ENCODE measurements at places on chromosomes 1 and 21.

DNA sequence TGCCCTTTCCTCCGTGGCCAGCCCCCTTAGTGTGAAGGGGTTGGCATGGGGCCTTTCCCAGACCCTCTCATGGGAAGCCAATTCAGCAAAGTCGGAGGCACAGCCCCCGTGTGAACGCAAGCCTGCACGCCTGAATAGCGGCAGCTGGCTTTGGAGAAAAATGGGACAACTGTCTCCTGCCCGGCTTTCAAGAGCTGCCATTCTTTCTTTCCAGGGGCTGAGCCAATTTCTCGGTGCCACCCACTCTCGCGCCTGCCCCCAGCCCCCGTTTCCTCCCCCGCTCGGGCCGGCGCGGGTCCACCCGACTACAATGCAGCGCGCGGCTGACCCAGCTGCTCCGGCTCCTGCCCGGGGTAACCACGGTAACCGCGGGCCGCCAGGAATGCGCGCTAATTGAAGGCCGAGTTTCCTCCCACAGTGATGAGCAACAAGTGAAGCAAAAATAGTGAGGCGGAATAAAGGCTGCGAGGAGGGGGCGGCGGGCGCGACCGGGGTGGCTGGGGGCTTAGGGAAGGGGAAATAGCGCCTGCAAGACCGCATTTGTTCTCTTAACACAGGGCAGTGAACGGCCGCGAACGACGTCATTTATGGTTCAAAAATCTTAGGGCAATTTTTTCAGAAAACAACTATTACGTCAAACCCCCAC lies 27.8 kb downstream of the ILDR2 start:
- DNase-seq: peak; percentile 86

- DNase-seq: no peak
Measured at GRCh38 chr21:43207043-43207315, 38.2 kb downstream of the CRYAA start.

- no peak for DNase-seq
Measured at GRCh38 chr1:1784933-1785332, 6.7 kb upstream of the NADK start.

- no peak for DNase-seq
Measured at GRCh38 chr1:54952950-54953718, 27.3 kb upstream of the TMEM61 start.

GRCh38 chr21:46223217-46223616 lies 5.4 kb downstream of the LSS start:
- DNase-seq: no peak

GRCh38 chr1:168470901-168471431 lies 72.8 kb downstream of the XCL2 start:
- no peak for DNase-seq

DNA sequence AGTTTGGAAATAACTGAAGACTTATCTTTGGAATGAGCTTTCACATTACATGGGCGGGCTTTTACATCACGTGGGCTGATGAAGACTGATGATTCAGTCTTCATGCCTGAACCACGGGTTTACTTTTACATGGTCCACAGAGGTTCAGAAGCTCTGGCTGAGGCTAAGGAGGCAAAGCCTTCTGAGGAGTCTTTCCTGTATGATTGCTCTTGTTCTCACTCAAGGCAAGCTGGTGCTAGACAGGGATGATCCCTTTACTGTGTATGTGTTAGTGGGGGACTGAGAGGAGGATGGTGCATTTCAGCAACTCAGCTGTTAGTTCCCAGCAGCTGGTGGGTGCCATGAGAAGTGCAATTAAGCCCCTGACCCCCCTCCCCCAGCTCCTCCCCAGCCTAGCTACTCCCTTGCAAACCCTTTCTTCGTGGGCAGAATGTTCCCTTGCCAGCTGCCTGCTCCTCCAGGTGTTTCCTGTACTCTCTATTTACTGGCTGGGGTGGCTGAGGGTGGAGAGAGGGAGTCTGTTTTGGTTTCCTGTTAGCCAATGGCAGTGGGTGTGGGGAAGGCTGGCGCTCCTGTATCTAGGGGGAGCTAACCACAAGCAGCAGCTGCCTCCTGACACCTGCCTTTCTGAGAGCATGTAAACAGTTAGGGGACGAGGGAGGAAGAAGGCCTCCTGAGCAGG lies 15.4 kb downstream of the BTG2 start:
- DNase-seq: no peak

GRCh38 chr1:36126797-36127500 lies 1.9 kb upstream of the COL8A2 start:
- DNase-seq: no peak

GRCh38 chr1:50975436-50975835 lies 5.4 kb downstream of the CDKN2C start:
- DNase-seq: no peak

- no peak for DNase-seq
Measured at GRCh38 chr1:107362468-107363140, 221.8 kb downstream of the NTNG1 start.

- no peak for DNase-seq
Measured at GRCh38 chr1:24337455-24337854, 18.3 kb downstream of the GRHL3 start.

DNA sequence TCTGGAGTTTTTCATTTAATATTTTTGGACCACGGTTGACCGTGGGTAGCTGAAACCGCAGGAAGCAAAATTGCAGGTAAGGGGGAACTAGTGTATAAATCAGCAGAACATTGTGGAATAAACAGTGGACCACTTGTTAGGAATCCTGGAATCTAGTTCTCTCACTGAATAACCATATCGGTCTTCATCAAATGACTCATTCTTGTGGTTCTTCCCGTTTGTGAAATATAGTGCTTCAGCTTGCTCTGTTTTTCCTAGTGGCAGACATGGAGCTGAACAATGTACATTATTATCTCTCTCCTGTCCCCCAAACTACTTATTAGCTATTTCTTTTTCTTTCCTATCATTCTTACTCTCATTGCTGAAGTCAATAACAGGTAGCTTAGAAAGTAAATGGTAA lies 61.9 kb downstream of the HSPA13 start:
- no peak for DNase-seq

DNA sequence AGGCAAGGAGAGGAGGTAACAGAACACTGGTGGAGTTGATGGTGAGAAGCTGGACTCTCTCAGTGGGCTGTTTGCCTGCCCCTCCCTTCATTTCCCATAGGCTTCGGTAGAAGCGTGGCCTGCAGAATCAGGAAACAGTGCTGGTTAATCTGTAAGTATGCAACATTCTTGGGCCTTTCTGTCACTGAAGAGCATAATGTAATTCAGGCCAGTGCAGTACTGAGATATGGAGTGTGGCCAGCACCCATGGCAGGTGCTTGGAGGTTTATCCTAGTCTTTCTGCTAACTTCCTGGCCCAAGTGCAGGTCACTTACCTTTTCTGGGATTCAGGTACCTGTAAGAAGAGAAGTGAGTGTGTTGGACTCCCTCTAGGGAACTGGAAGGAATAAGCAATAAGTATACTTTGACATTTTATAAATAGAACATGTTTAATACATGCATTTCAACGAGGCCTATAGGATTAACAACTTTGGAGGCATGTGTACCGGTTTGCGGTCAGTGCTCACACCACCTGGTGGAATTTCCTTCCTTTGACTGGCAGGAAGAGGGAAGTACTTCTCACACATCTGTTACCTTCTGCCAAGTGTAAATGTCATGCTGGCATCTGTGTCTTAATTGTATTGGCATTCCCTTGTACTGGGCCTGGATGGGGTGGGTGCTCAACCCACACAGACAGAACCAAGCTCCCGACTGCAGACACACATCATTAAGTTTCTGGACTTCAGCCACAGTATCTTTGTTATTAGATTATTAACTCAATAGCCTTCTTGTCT lies 105.5 kb downstream of the KIF26B start:
- no peak for DNase-seq

DNA sequence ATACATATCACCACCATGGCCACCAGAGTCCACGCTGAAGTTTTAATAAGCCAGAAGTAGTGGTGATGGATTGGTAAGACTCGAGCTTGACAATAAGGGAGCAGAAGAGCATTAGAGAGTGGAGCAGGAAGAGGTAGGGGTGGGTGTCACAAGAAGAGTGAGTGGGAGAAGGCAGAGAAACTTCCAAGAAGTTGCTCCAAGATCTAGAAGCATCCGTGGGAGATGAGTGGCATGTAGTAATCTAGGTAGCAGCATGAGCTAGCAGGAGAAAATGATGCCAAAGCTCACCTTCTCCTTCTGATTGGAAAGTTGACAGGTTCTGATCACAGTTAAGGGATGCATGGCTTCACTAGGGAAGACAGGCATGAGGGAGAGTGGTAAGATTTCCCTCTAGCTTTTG lies 49.2 kb downstream of the PLXNA2 start:
- no peak for DNase-seq

GRCh38 chr1:234531151-234531635 lies 52.2 kb upstream of the TARBP1 start:
- no peak for DNase-seq

DNA sequence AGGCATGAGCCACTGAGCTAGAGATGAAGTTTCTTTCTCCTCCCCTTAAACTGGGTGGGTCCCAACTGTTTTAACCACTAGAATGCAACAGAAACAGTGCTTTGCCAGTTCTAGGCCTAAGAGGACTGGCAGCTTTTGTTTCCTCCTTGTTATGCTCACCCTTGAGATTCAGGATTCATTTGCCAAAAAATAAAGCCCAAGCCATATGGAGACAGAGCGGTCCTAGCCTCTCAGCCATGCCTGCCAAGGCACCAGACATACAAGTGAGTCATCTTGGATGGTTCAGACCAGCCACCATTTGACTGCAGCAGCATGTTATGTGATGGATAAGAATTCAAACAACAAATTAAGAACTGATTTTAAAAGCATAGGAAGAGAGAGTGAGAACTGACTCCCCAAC lies 38.1 kb upstream of the STUM start:
- DNase-seq: no peak

DNA sequence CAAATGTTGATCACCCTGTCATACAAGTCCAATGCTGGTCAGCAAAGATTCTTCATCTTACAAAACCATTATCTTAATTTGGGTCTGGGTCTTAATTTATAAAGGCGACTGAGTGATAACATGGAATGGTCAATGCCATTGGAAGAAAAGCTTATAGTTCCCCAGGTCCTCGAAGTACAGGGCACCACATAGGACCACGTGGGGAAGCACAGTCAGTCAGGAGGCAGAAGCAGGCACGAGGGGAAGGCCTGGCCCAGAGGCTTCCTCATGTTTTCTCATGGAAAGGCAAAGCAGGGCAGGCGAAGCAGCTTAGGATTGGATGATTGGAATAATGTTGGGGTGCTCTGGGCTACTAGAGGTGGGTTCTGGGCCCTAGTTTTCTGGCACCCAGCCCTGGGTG lies 175.7 kb downstream of the FASLG start:
- DNase-seq: no peak

DNA sequence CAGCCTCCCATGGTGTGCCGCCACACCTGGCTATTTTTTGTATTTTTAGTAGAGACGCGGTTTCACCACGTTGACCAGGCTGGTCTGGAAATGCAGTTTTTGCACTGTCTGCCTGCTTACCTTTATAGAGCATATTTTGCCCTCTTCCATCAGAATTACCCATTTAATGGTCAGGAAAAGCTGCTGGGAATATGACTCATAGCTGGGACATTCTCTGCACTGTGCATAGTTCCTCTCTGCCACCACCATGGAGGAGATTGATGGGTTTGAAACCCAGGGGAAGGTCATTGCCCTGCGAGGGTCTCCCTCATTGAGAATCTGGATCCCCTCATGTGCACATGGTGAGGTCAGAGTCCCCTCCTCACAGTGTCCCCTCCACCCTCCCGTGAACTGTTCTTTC lies 32.1 kb downstream of the MX1 start:
- DNase-seq: no peak

DNA sequence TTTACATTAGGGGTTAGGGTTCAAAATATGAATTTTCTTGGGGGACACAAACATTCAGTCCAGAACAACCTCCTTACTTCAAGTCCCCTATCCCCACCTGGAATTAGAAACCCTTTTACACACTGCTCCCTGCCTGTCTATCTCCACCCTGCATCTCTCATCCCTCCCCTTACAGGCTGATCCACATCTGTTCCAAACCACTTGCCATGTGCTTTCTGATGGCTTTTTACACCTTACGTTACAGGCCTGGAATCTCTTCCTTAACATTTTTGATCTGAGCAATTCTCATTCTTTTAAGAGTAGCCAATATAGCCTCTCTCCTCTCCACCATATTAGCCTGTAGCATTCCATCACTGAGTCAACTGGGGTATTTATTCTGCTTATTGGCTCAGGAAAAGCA lies 122.0 kb downstream of the PTBP2 start:
- DNase-seq: no peak

DNA sequence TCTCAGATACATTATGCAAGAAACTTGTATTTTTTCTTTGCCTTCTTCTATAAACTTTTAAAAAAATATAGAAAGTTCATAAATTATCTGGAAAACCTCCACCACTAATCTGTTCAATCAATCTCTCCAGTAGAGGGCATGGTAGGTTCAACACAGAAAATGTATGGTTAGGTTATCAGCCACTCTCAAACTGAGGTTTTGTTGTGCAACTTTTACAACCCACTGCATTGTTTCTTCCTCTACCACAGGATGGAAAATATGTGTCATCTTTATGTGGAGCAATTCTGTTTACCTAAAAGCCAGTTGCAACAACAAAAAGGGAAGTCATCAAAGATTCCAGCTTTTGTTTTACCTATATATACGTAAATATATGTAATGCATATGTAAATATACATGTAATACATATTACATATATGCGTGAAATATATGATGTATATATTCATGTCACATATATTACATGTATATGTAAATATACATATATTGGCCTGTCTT lies 3.0 kb upstream of the RGS2 start:
- no peak for DNase-seq

- DNase-seq: peak; percentile 80
Measured at GRCh38 chr1:224929335-224930237, at the start of gene DNAH14. DNAH14 (plus strand) TSS chr1:224929675; CDS start chr1:224952703, 23,028 bp downstream.

DNA sequence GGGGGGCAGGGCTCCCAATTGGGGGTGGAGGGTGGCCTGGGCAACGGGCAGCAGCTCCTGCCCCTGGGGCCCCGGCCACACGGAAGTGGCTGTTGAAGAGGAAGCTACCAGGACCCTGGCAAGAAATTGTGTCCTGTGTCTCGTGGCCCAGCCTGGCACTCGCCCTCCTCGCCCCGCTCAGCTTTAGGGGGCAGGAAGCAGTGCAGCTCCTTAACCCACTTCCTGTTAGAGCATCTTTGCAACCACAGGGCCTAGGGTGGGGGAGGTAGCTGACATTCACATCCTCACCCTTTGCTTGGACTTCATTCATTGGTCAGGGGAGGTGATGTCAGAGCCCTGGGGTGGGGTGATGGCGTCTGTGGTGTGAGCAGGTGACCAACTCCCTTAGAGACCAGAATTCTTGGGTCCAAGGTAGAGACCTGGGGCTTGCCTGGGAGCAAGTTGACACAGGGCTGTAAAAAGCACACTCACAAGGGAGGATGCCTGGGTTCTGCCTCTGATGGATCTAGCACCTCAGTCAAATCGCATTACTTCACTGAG lies at the start of gene ARHGAP30:
ARHGAP30 (minus strand) TSS at position 161 of the 540 bp plus-strand sequence. CDS start 267 bp downstream, outside the sequence.
- no peak for DNase-seq

- no peak for DNase-seq
Measured at GRCh38 chr1:37037690-37038089, 3.4 kb upstream of the GRIK3 start.

GRCh38 chr1:19315378-19316198 lies 3.5 kb downstream of the SLC66A1 start:
- no peak for DNase-seq

DNA sequence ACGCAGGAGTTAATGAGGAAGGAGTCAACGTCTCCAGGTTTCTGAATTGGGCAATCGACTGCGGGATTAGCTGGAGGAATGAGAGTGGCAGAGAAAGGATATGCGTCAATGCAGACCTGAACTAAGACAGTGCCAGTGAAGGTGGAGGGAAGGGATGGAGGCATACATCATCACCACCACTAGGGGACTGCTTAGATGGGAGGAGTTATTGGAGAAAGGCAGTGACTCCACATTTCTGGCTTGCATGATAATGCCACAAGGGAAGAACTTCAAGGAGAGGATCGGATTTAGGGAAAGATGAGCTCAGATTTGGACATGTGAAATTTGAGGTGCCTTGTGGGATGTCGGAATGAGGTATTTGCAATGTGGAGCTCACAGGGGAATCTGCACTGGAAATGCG lies 17.5 kb downstream of the VASH2 start:
- DNase-seq: no peak
